ENCODE measurements at places on chromosomes 2 and 18. TPM values are rescaled to one million over a fixed set of nuclear protein-coding genes. Genes with fewer than 3 reads are reported as not detected.

GRCh38 chr2:52312486-52312885 lies 1280.6 kb upstream of the NRXN1 start:
- DNase-seq: no peak

- DNase-seq: peak; percentile 22
These were observed 28.8 kb downstream of the CUL3 start for GRCh38 chr2:224556381-224556780.

The KIAA2012 gene
- 0.09 TPM for polyA plus RNA-seq

DNA sequence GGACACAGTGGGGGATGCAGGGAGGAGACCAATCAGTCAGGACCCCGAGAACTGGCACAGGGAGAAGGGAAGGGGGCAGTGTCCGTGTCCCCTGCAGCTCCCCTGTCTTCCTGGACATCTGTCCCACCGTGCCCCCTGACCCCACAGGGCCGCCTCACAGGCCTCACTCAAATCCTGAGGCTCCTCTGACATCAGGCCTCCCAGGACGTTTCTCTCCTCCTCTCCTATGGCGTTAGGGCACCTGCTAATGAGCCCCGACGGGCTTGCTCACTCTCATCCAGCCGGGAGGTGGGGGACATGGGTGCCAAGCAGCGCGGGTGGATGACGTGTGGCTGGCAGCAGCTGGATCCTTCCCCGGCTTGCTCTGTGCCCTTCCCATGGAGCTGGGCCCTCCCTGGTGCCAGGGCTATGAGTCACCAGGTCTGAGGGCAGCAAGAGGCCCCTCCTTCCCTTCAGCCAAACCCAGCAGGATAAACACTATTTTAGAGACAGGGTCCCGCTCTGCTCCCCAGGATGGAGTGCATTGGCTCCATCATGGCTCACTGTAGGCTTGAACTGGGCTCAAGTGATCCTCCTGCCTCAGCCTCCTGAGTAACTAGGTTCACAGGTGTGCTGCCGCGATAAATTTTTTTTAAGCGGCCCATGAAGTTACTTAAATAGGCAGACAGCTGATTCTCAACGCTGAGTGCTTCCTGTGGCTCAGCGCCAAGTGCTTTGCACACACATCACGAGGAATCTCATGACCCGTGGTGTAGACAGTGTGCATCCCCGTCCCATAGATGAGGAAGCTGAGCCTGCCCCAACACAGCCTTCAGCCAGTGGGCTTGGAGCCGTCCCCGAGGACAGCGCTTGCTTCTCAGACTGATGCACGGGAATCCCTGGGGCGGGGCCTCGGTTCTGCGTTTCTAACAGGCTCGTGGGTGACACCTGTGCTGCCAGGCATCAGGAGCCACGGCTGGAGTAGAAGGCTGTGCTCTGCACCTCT lies 64.5 kb upstream of the HDAC4 start:
- DNase-seq: peak; percentile 13

The DSC2 gene
- polyA plus RNA-seq: not detected

The SCLY gene
- polyA plus RNA-seq: 5.3 TPM

All from fibroblast of lung (primary cell).